Stromal cell of bone marrow (primary cell): ENCODE measurements at places on chromosomes 3 and 15.

DNA sequence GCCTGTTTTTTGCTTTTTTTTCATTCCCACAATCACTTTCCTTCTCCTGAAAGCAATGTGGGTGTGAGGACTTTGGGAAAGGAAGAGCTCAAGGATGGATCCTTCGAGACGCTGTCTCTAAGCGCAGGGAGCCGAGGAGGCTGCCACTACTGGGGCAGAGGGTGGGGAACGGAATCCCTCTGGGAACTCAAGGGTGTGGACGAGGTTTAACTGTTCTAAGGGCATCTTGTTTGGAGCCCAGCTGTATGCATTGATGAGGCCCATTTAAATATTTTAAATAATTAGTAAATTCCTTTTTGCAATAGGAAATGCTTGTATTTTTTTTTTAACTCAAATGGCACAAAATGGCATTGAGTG, 124.4 kb upstream of the MEF2A start:
- DNase-seq: no peak

- no peak for DNase-seq
These were observed 4.6 kb downstream of the GP9 start for GRCh38 chr3:129065016-129065719.

DNA sequence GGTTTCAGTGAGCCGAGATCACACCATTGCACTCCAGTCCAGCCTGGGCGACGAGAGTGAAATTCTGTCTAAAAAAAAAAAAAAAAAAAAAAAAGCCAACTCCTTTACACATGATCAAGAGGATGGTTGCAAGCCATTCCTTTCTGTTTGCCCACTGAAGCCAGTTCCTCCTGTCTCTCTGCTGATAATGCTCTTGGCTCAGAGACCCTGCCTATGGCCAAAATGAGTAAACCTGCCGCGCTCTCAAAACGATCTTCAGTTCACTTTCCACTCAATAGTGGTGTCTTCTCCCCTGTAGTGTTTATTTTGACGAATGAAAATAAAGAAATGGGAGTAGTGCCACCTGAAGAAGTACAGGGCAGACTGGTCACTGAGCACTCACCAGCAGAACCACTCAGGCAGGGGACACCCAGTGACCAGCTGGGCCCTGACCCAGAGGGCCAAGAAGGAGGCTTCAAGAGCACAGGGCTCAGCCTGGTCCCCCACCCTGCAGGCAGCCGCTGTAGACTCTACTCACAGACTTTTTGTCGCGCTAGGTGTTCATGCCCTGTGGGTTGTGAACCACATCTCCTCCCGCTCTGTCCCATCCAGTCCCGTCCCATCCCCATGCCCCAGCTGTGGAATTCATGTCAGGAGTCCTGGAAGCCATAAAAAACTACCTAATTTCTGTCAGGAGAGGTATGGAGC, 23.6 kb downstream of the GRAMD2A start:
- no peak for DNase-seq

GRCh38 chr15:65862682-65863081, 6.6 kb upstream of the RAB11A start:
- no peak for DNase-seq

GRCh38 chr3:197297002-197297401, 1.4 kb downstream of the DLG1 start:
- no peak for DNase-seq

DNA sequence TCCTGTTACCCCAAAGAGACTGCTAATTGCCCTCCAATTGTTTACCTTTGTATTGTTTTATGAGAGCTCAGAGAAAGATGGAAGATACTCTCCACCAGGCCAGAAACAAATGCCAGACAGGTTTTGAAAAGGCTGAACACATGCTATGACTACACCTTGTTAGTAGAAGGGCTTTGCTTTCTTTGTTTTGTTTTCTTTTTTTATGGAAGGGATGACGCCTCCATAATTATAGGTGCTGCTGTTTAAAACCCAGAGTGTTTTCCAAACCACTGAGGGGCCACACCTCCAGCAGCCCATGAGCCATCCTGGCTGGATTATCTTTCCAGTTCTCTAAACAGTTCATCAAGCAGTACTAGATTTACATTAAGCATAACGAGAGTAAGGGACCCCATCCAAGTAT, 5.6 kb upstream of the FOXP1 start:
- no peak for DNase-seq
